ENCODE measurements at places on chromosomes 3 and 15. TPM values are rescaled to one million over a fixed set of nuclear protein-coding genes. Genes with fewer than 3 reads are reported as not detected.
A peak's percentile ranks its signal among the peaks of the same experiment; 100 is the strongest.

GRCh38 chr3:126668450-126669401 is 13.8 kb upstream of the TXNRD3 start:
- no peak for DNase-seq

DNA sequence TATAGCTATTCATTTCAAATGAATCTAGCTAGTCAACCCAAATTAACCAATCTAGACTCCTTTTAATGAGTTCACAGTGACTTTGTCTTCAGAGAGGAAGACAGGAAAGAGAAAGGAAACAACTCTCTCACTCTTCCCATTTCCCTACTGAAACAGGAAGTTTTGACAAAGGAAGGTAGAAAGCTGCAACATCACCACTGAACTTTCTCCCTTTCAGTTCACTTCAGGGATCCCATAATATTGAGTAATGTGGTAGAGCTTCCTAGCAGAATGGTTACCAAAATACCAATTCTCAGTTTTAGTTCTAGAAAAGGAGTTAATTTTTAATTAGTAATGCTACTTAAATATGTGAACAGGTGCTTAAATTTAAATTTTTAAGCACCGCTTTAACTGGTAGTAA is 7.5 kb downstream of the VPS13C start:
- no peak for DNase-seq

DNA sequence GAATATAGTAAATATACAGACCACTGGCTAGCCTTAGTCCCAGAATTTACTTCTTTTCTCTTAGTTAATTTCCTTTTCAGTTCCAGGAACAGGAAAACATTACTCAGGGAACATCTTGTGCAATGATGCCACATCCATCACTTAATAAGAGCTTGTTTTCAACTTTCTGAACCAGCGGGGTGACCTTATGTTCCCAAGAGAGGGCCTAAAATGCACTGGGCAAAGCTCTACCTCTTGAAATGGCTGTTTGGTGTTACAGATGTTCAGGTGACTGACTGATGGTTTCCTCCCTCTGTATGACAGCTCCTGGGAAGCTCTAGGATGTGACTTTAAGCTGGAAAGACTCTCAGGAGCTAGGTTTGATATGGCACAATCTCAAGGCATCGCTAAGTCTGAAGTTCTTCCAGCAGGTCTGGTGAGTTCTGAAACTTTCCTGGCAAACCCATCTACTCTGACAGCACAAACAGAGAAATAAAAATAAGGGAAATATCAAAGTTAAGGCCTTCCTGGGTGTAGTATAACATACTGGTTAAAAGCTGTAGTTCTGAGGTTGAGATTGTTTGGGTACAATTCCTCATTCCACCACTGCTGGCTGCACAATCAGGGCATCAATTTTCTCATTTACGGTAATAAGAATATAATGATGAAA is 98.6 kb downstream of the ZIC1 start:
- no peak for DNase-seq

- DNase-seq, result peak; percentile 55
Measured at GRCh38 chr3:58414538-58415197, 19.0 kb downstream of the PDHB start.

GRCh38 chr3:44762170-44762677 is 630 bp downstream of the KIF15 start:
- DNase-seq, result no peak

- no peak for DNase-seq
Measured at GRCh38 chr3:48687220-48687678, 1.5 kb upstream of the NCKIPSD start.

- DNase-seq, result no peak
Measured at GRCh38 chr3:190534386-190534785, 20.5 kb downstream of the IL1RAP start.

DNA sequence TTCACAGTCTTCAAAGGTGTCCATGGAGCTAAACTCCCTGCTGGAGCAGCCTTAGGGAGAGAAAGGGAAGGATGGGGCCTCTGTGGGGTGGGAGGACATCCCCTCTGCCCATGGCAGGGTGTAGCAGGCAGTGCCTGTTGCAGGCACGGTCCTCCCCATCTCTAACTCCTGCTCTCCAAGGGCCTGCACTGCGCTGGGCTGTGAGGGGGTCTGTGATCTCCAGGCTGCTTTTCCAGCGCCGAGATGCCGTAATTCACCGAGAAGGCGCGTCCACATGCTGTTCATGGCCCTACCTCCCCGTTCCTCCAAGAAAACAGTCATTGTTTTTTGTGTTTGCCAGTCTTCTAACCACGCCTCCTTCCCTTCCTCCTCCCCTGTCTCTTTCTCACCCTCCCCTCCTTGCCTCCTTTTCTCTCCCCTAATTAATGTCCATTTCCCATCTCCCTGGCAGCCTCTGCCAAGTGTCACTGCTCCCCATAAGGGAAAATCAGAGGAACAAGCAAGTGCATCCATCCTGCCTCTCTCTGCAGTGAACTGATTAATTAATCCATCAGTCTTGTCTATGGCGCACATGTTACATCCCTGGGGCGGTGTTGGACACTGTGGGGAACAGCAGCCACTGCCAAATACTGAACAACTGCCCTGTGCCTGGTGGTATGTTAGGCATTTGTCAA is 17.7 kb upstream of the LAMP3 start:
- DNase-seq, result no peak

- DNase-seq, result no peak
Measured at GRCh38 chr15:48472756-48473155, 141.5 kb downstream of the DUT start.

GRCh38 chr3:29488922-29489321 is 208.1 kb downstream of the RBMS3 start:
- no peak for DNase-seq

- DNase-seq, result peak; percentile 12
Measured at GRCh38 chr3:25662736-25663320, 1.9 kb downstream of the TOP2B start.

DNA sequence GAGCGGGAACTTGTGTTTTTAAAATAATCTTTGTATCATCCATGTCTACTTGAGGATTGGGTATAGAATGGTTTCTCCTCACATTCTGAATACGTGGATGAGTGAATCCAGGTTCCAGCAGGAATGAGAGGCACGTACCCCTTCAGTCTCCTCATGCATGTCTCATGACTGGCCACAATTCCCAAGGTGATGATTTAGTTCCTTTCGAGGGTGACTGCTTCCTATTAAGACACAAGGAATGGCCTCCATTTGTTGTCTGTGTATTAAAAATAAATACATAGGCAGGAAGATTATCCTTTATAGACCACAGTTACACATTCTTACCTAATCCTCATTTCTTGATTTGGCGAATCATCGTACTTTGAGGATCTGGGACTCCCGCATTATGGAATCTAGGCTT is 217.0 kb upstream of the LRIG1 start:
- DNase-seq, result no peak

GRCh38 chr3:169118666-169119370 is 544.7 kb downstream of the MECOM start:
- no peak for DNase-seq

- DNase-seq, result no peak
Measured at GRCh38 chr3:15050405-15051092, 14.6 kb downstream of the MRPS25 start.

- no peak for DNase-seq
Measured at GRCh38 chr3:159319156-159319555, 517.3 kb downstream of the MFSD1 start.

DNA sequence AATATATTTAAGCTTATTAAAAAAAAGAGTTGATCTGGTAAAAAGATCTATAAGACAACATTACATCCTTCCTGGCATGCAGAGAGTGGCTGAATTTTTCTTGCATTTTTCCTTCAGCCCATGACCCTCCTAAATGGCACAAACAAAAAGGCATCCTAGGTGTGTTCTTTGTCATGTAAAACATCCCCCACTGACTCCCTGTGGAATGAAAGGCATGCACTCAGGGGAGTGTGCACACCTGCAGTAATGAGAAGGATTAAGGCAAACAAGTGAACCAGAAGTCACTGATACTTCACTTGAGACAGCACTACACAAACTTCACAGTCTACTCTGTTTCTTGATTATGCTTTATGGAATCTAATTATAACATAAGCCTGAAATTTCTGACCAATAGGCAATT is 195.0 kb downstream of the RBMS3 start:
- DNase-seq, result no peak

DNA sequence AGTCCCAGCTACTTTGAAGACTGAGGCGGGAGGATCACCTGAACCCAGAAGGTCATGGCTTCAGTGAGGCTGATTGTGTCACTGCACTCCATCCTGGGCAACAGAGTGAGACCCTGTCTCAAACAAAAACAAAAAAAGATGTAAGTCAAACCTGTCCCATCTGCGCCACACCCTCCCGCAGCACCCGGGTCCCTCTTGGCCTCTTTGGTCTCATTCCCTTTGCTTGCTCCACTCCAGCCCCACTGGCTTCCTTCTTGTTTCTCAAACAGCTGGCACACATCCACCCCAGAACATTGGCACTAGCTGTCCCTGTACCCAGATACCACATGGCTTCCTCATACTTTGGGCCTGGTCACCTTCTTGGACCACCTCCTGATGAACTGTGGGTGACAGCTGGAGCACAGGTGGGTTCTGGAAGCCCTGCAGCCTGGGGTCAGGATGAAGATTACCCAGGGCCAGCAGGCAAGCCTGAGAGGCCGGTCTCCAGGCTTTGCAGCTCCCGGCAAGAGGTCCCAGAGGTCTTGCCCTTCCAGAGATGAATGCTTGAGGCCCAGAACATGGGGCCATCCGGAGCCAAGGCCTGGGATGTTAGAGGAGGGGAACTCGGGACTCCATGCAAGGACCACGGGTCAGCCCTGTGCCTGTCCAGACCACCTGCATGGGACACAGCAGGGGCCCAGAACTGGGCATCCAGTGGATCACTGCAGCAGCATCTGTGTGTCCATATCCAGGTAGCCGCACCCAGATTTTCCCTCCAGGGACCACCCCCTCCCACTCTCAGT is 10.9 kb upstream of the GATA2 start:
- DNase-seq, result no peak

DNA sequence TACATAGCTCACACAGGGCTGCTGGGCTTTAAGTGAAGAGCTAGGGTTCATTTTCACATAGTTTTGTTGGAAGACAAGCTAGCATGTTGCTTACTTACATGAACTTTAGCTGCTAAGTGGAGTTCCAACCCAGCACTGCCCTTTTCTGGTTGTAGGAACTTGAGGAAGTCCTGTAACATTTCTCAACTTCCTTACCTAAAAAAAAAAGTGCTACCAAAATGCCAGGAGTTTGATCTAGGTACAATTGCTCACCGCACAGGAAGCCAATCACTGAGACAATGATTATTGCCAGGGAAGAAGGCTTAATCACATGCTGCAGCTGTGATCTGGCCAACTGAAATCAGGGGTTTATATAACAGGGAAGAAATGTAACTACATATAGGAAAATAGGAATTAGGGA is 52.8 kb downstream of the IL12A start:
- no peak for DNase-seq

DNA sequence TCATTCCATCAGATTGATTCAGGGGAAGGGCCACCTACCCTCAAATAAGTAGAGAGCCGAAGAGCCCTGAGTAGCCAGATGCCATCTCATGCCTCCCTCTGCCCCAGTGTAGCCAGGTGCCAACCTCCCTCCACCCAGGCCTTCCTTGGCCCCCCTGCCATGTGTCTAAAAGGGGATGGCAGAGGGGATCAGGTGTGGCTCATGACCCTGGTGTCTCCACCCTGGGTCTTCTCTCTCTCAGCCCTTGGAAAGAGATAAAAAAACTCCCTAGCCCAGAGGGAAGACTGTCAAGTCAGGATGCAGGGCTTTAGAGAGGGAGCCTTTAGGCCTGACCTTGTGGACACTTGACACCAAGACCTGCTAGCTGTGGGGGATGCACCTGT is 5.2 kb downstream of the GRM2 start:
- no peak for DNase-seq

DNA sequence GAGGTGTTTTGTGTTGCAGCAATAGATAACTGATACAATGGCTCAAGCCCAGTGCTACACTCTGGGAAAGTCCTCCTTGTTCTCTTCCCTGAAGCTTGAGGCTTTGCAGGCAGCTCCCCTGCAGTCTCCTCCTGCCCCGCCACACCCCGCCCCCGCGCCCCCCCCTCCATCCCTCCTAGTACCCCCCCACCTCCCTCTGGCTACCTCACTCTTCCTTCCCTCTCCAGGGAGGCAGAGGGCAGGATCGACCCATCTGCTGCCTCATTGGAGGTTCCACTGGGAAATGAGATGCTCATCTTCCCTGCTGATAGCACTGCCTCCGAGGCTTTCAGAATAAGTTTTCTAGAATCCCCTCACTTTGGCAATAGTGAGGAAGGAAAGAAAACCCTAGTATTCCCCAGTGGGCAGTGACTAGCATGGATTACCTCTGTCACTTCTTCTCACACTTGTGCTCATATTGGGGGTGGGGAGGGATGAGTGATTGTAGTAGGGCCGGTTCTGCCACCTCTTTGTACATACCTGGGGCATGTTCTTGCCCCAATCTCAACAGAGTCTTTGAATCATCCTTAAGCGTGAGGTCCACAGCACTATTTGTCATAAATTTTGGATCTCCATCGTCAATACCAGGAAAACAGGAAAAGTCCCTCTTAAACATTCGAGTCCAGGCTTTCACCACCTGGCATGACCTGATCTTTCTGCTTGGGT is 16.3 kb upstream of the RAB7A start:
- DNase-seq, result no peak

DNA sequence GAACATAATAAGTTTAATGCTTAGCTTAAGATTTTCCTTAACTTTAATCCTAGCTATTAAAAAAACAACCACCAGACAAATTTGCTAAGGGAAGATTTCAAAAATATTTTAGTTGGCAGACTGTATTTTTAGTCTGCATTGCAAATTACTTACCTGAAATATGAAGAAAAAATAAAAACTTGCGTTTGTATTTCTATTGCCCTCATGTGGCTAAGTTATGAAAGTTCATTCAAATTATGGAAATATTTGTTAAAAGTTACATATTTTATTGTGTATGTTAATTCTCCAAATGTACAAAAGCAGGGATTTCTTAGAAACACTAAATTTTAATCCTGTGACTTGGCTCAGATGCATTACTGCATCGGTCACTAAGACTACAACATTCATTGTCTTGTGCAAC is 15.0 kb downstream of the GTF2A2 start:
- no peak for DNase-seq

DNA sequence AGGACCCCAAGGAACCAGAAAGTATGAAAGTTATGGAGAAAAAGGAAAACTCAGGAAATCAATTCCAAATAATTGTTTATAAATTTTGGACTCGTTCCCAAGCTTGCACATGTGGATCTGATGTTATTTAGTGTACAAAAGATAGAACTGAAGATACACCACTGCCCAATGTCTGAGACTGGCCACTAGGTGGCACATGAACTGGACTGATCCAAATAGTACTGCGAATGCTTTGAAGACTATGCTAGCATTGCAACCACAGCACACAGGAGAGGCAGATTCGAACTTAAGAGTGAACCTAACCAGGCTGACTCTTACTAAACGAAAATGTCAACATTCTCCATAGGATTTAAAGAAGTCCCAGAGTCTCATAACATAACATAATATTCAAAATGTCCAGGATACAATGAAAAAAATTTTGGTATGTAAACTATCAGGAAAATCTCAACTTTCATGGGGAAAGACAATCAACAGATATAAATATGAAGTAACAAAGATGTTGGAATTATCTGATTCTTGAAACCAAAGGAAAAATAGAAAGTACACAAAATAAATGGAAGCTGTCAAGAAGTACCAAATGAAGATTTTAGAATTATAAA is 596.7 kb downstream of the FGF12 start:
- peak; percentile 6 for DNase-seq

Gene LRRC31
- 0.06 TPM for polyA plus RNA-seq

Gene SLC51A
- 7.8 TPM for polyA plus RNA-seq

Gene RBP2
- 0.54 TPM for polyA plus RNA-seq

Gene ASB14
- polyA plus RNA-seq, result 1.9 TPM

Gene FAM3D
- polyA plus RNA-seq, result 4.1 TPM

Gene STRA6
- 9.0 TPM for polyA plus RNA-seq

Gene ANKUB1
- 0.76 TPM for polyA plus RNA-seq

Gene GOLGA8T
- polyA plus RNA-seq, result not detected

All from right lung (tissue), 10 donors.